RPMI8226 (cell line): ENCODE measurements at places on chromosomes 1 and 21.

DNA sequence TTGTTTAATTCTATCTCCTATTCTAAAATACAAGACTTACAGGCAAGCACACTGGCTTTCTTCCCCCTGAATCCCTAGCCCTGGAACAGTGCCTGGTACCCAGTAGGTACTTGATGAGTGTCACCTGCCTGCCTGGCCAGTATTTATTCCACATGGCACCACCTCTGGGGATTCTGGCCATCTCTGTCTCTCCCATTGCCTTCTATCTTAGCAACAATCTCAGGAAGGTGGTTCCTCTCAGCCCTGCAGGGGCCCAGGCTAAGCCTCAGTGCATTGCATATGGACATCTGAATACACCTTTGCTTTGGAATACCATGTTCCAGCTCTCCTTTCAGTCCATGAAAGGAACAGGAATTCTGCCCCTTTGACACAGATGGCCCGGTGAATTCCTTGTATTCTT lies 81.0 kb downstream of the HIVEP3 start:
- DNase-seq: no peak

GRCh38 chr1:98382986-98383740 lies 278.4 kb upstream of the SNX7 start:
- DNase-seq: no peak

- DNase-seq: no peak
Observed at GRCh38 chr1:26690576-26691031, 5.2 kb upstream of the ARID1A start.

GRCh38 chr1:157734321-157734720 lies 33.8 kb upstream of the FCRL3 start:
- peak; percentile 72 for DNase-seq

DNA sequence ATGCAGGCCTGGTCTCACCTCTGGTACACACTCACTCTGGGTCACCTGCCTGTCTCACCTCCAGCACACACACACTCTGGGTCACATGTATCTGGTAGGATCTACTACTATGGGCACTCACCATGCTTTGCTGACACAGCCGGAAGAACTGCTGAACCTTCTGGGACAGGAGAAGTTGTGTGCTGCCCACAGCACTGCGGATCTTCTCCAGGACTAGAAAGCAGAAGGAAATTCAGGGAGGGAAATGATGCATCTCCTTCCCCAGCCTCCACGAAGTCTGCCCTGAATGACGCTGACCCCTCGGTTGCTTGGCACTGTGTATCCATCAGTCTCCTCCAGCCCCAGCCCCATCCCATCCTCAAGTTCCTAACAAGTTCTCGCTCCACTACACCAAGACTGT lies 7.9 kb upstream of the SMIM12 start:
- no peak for DNase-seq

GRCh38 chr1:111867868-111868440 lies 112.3 kb downstream of the DDX20 start:
- DNase-seq: no peak

DNA sequence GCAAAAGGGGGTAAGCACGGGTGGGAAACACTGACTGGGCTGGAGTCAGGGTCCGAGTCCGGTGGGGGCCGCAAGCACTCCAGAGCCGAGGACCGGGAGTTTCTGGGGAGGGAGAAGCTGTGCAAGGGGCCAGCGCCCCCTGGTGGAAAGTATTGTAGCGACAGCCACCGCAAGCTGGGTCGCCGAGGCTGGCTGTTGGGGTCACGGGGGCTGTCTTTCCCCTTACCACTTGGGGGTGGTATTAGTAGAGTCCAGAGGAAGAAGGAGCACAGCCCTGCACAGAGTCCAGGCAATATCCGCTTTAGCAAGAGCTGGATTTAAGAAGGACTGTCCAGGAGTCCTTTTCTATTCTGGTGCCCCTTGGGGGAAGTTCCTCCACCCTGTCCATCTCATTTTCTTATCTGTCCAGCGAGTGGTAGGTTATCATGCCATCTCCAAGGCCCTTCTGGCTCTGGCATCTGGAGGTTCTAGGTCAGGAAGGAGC lies 17.9 kb upstream of the ETV3 start:
- DNase-seq: peak; percentile 83

DNA sequence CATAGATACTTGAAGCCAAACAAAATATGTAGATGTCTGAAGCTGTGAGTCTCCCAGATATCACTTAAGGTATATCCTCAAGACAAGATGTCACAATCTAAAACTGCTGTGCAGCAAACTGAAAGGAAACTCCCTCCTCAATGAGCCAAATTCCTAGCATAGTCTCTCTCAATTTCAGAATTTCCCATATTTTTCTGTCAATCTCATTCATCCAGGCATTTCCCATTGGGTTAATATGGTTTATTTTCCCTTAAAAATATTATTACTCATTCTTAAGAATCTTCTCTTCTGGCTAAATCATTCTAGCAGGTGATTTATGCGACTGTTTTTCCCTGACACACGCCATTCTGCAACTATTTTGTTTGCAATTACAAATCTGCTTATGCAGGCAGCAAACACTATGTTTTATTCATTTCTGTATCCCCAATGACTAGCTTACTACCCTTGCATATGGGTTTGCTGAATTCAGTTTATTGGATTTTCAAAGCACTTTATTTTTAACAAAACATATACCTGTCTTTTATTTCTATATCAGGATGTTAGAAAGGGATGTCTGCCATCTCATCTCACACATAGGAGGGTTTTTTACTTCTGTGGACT lies 69.9 kb downstream of the TNFSF4 start:
- no peak for DNase-seq

DNA sequence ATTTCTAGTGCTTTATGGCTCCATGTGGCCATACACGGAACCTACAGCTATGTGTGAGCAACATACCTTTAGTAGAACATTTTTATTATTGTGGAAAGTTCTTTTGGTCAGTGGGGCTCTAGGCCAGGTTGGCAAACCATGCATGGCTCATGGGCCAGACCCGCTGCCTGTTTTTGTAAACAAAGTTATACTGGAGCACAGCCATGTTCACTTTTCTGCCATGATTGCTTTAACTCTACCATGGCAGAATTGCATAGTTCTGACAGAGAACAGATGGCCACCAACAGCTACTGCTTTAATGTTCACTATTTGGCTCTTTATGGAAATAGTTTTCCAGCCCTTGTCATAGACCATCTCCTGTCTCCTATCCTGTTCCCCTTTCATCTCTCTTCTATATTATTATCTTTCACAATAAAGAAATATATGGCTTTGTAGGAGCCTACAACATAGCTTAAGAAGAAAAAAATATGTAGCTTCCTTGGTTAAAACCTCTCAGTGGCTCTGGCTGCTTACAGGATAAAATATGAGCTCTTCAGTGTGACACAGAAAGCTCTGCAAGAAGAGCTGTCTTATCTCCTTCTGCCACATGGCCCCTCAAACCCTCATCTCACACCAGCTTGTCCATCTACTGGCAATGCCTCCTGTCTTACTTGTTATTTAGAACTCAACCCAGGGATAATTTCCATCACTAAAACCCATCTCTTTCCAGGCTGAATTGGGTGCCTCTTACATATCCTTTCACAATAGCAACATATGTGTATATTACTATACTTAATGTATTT lies 54.6 kb upstream of the RWDD3 start:
- no peak for DNase-seq

DNA sequence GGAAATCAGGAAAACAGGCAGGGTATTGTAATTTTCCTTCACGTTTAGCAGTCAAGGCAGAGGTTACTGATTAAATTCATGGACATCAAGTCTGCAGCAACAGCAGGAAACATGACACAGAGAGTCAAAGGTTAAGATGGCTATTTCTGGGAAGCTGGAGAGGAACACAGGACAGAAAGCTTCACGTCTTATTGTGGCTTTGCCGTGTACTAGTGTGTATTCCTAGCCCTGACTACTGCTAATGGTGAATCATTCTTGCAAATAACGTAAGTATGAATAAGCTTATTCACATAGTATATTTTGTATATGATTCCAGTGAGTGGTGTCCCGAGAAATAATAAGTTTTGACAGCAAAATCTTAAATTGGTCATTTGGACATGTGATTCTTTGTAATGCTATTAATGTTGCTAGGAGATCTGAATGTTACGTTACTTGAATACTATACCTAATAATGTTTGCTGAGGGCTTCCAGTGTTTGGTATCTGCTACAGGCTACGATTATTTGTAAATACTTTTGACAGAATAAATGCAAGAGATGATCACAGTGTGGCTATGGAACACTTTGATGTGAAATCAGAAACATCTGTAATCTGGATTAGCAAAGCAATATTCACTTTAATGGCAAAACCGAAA lies 77.4 kb downstream of the DISP1 start:
- DNase-seq: no peak

DNA sequence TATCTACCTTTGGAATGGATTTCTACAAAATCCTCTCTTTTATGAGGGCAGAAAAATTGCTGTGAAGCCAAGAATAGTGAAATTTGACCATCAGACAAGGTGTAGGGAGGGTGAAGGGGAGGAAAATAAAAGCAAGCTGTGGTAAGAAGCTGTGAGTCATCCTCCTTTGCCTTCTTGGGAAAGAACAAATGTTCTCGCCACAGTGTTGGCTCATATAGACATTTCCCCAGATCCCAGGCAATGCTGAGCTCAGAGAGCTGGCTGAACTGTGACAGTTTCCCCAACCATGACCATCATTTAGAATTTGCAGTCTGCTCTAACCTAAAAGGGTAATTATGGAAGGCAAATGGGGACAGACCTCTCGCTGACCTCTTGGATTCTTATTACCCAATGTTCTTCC lies 235.4 kb downstream of the PBX1 start:
- no peak for DNase-seq

GRCh38 chr1:63936801-63937200 lies 163.0 kb downstream of the ROR1 start:
- no peak for DNase-seq

DNA sequence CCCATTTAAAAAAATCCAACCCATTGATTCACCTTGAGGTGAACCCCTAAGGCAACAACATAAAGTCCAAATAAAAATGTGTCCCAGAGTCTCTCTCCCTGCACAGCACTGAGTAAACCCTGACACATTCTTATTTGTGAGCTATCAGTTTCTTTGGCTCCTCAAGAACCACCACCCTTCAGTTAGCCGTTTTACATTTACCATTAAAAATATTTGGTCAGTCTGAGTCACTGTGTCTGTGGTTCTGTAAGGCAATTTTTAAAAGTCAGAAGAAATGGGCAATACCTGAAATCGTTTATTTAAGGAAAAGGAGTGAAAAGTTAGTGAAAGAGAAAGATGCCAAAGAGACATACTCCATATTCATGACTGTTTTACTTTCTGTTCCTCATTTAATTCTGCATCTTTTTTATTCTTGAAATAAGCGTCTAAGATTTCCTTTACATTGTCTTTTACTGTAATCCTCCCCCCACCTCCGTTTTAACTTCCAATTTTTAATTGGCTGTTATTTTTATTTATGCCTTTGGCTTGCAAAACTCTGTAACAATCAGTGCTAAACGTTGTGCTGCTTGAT lies 91.7 kb upstream of the IVNS1ABP start:
- no peak for DNase-seq

- no peak for DNase-seq
Observed at GRCh38 chr1:224201383-224201782, 18.3 kb downstream of the DEGS1 start.

- no peak for DNase-seq
Observed at GRCh38 chr1:187509091-187509490, 680.3 kb downstream of the PLA2G4A start.

DNA sequence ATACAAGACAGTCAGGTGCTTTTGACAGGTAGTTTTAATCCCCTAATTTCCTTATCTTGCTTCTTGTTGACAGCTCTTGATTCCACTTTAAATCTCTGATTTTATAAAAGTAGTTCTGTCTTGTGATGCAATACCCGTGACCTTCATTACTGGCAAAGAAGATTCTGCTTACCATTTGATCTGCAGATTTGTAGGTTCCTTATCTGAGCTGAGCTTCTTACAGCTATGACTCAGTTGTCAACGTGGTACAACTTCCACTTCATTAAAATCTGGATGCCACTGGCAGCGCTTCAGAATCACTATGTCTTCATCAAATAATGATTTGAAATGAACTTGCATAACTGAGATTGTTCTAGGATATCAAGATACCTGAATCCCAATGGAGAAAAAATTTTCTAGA lies 543.6 kb upstream of the B3GALT2 start:
- DNase-seq: no peak

GRCh38 chr1:210624722-210625121 lies 296.0 kb downstream of the HHAT start:
- no peak for DNase-seq

GRCh38 chr1:162193815-162194214 lies 124.3 kb downstream of the NOS1AP start:
- DNase-seq: no peak

GRCh38 chr1:19926296-19927129 lies 3.1 kb upstream of the PLA2G2E start:
- DNase-seq: no peak

DNA sequence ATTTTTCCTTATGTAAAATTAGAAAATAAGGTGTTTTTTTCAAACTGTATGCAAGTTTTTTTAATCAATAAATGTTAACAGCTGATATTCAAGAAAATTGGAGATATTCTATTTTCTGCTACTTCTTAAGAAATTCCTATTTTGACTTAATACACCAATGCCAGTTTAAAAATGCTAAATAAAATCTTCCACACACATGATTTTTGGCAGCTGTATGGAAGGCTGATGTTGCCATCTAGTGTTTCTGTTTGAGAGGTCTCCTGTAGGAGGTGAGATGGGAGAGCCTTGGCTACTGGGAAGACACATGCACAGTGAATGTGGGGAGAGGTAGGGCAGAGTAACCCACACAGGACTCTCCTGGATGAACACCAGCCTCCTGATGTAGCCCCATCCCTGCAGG lies 29.2 kb upstream of the OR2B11 start:
- DNase-seq: peak; percentile 70

- no peak for DNase-seq
Observed at GRCh38 chr1:168892931-168893330, 163.9 kb upstream of the DPT start.

- peak; percentile 59 for DNase-seq
Observed at GRCh38 chr1:224497714-224498573, 63.3 kb upstream of the WDR26 start.

DNA sequence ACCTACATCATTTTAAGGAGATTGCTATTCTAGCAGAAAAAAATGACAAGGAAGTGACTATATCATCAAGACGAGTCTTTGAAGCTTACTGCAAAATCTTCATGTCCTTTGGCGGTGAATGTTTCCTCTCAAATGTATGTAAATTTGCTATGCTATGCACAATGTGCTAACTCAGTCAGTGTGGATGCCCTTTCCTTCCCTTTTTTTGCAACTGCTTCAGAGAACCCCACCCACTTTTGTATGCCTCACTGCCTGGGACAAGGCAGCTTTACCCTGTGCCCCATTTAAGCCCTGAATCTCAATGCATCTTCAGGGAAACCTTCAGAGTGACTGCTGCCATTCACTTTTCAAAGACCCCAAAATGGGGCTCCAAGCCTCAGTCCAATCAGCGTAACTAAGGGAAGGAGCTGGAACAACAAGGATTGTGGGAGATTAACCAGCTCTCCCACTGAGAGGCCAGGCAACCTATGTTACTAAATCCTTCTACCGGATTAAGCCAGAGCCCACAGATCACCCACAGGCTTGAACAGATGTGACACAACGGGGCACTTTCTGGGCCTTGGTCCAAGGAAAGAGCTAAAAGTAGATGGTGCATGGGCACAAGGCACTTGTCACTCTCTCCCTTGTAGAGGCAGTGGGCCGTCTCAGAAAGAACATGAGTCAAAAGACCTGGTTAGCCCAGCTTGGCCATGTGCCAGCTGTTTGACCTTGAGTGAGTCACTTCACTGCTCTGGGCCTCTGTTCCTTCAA lies 154.4 kb downstream of the PLPP3 start:
- peak; percentile 88 for DNase-seq
